ENCODE measurements at places on chromosomes 11 and 22.
A peak's percentile ranks its signal among the peaks of the same experiment; 100 is the strongest.

- DNase-seq, result no peak
Measured at GRCh38 chr11:18203723-18204122, 31.1 kb downstream of the MRGPRX4 start.

DNA sequence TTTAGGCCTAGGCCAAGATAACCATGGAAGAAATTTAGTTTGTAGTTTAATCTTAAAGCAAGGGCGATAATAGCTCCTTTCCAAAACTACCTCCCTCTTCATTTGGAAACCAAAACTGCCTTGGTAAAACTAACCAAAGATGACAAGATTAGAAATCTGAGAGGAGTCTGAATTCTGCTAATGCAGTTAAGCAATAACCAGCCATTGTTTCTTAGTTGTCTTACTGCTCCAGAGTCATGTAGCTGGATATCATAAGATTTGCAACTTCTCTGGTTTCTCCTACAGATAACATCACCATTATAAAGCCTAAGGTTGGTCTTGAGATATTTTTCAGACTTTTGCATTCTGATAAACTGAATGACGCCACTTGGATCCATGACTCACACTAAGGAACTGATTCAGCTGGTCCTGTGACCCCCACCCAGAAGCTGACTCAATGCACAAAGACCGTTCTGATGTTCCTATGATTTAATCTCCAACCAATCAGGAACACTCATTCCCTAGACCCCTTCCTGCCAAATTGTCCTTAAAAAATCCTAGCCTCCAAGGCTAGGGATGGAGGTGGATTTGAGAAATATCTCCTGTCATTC, 200.8 kb downstream of the LUZP2 start:
- no peak for DNase-seq

DNA sequence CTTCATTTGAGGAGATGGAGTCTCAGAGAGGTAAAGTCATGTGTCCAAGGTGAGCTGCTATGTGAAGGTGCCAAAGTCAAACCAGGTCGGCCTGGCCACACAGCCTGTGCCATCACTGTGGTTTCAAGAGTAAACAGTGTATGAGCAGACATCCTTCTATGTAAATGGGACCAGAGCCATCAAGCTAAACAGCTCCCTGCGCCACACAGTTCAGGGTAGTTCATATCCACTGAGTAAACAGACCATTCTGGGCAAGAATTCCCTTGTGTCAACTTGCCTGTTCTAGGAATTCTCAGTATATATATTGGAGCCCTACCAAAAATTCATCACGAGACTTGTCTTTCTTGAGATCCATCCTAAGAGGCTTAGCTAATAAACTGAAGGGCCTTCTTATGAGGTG, 77.5 kb downstream of the AMOTL1 start:
- no peak for DNase-seq

- DNase-seq, result no peak
Measured at GRCh38 chr11:75376175-75376574, 23.1 kb upstream of the RPS3 start.

- peak; percentile 47 for DNase-seq
Measured at GRCh38 chr11:85628771-85629341, 463 bp downstream of the TMEM126B start.

DNA sequence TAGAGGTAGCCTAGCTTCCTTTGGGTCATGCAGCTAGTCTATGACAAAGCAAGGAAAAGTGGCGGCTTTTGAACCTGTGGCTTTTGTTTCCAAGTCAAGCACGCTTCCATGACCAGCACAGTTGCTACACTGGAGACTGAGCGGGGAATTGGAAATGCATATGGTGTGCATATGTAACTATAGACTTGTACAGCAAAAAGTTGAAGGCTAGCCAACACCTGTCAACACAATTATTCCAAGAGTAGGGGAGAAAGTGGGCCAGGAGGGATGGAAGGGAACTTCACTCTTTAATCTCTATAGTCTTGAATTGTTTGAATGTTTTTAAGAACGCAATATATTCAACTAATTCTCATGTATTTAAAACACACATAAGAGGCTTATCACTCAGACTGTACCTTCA, 218.5 kb upstream of the CADM1 start:
- no peak for DNase-seq

- no peak for DNase-seq
Measured at GRCh38 chr11:6554828-6555706, 48.3 kb downstream of the RRP8 start.

Measured in activated CD4-positive, alpha-beta T cell treated with anti-CD3 and anti-CD28 coated beads for 4 hours (primary cell).